ENCODE measurements at places on chromosomes 12 and 14. TPM values are rescaled to one million over a fixed set of nuclear protein-coding genes. Genes with fewer than 3 reads are reported as not detected.
A peak's percentile ranks its signal among the peaks of the same experiment; 100 is the strongest.

GRCh38 chr14:72682188-72682587 is 211.7 kb downstream of the DPF3 start:
- H3K4me1 ChIP-seq = peaks cover 31% of the 10 kb centered on the region
- DNase-seq = peak; percentile 36

TSPAN11 gene
- total RNA-seq = not detected

DNA sequence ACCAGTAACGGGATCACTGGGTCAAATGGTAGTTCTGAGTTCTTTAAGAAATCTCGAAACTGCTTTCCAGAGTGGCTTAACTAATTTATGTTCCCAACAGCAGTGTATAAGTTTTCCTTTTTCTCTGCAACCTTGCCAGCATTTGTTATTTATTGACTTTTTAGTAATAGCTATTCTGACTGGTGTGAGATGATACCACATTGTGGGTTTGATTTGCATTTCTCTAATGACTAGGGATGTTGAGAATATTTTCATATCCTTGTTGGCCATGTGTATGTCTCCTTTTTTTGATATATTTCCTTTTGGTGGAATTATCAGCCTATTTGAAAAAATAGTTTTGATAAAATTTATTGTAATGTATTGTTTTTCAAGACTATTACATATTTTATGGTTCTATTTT is 701.2 kb upstream of the FBXO33 start:
- H3K27ac ChIP-seq = no peak overlapping the region
- no peaks in the 10 kb centered on the region for H3K4me1 ChIP-seq
- DNase-seq = no peak
- no peaks in the 10 kb centered on the region for H3K27me3 ChIP-seq
- H3K36me3 ChIP-seq = no peaks in the 10 kb centered on the region

BBS10 gene
- 8.0 TPM for total RNA-seq

DNA sequence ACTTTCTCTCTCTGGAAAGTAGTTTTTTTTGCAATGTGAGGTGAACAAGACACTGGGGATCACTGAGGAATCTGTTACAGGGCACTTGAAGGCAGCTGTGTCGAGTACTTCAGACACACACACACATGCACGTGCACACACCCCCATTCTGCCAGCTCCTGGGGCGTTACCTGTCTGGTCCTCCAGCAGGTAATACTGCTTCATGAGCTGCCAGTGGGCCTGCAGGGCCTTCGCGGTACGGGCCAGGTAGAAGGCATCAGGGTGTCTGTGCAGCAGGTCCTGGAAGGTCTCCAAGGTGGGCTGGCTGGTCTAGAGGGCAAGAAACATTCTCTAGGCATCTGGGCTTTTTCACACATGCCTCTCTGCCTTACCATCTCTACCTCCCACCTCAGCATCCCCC is 5.1 kb downstream of the MCRS1 start:
- DNase-seq = no peak
- no peak overlapping the region for H3K27ac ChIP-seq
- H3K27me3 ChIP-seq = no peaks in the 10 kb centered on the region
- H3K4me3 ChIP-seq = no peak overlapping the region
- H3K36me3 ChIP-seq = peaks cover 20% of the 10 kb centered on the region
- peaks cover 9% of the 10 kb centered on the region for H3K4me1 ChIP-seq

- H3K27me3 ChIP-seq = no peaks in the 10 kb centered on the region
- no peak overlapping the region for H3K4me3 ChIP-seq
- H3K27ac ChIP-seq = no peak overlapping the region
- no peak for DNase-seq
- H3K36me3 ChIP-seq = no peaks in the 10 kb centered on the region
Measured at GRCh38 chr12:110658878-110659277, 30.0 kb downstream of the HVCN1 start.

- H3K4me3 ChIP-seq = peak within 1 kb of the TSS; percentile 81
- no peak within 1 kb of the TSS for H3K27ac ChIP-seq
- H3K36me3 ChIP-seq = peaks cover 10% of the 10 kb centered on the region
- DNase-seq = no peak
Measured at GRCh38 chr12:57604454-57604991, at the start of gene DTX3. Gene DTX3 (plus strand): TSS chr12:57604824. CDS start chr12:57606518, 1,694 bp downstream.

GRCh38 chr14:67502867-67503266 is 14.3 kb upstream of the TMEM229B start:
- H3K36me3 ChIP-seq = no peaks in the 10 kb centered on the region
- H3K27me3 ChIP-seq = no peaks in the 10 kb centered on the region
- DNase-seq = no peak
- no peak overlapping the region for H3K4me3 ChIP-seq

TAS2R42 gene
- not detected for total RNA-seq

BEGAIN gene
- 3.8 TPM for total RNA-seq

- DNase-seq = no peak
- H3K36me3 ChIP-seq = no peaks in the 10 kb centered on the region
- H3K27ac ChIP-seq = no peak overlapping the region
Measured at GRCh38 chr14:67077921-67078320, 111.3 kb upstream of the GARIN2 start.

Data from PC-3 (cell line).